Left renal cortex interstitium (tissue), 4 donors: ENCODE measurements at places on chromosomes 16 and 17.

- no peak for DNase-seq
Observed at GRCh38 chr17:57439651-57440050, 183.3 kb downstream of the MSI2 start.

- DNase-seq = no peak
Observed at GRCh38 chr17:11240841-11241610, at the start of gene SHISA6. Gene SHISA6 (plus strand): TSS chr17:11241213.

DNA sequence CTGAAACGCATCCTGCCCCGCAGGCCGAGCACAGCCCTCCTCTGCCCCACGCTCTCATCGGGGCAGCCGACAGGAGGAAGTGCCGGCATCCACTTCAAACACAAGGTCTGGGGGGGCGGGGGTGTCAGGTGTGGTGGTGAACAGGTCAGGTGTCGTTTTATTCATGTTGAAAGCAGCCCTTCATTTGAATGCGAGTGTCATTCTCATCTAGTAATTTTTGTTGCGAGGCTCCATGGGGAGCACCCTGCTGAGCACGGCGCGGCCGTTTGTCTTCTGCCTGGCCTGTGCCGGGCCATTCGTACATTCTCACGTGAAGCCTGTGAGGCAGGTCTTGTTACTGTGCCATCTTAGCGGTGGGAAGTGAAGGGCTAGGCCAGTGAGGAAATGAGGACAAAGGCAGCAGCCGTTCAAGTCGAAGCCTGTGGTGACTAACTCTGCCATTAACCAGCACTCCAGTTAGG, 1.9 kb downstream of the ACSF3 start:
- no peak for DNase-seq

DNA sequence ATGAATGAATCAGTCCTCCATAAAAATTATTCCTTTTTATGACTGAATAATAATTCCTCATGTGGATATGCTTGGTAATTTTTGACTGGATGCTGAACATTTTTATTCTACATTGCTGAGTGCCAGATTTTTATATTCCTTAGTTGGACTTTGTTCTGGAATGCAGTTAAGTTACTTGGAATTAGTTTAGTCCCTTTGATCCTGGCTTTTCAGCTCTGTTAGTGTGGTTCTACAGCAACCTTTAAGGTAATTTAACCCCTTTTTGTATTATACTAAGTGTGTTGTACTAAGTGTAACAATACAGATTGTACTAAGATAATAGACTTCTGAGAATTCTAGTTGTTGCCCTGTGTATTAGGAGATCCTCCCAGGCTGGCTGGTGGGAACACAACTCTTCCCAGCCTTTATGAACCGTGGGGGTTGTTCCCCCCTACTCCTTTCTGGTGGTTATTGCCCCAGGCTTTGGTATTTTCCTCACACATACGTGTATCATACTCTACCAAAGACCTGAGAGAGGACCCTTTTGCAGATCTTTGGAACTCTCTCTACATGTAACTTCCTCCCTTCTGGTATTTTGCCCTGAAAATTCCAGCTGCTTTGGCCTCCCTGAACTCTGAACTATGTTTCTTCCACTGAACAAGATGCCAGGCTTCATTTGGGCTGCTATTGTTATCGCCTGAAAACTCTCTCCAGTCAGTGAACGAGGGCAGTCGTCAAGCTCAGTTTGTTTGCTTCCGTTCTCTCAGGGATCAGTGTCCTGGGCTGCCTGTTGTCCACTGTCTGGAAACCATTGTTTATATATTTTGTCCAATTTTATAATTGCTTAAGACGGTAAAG, 30.5 kb downstream of the TANGO6 start:
- no peak for DNase-seq

DNA sequence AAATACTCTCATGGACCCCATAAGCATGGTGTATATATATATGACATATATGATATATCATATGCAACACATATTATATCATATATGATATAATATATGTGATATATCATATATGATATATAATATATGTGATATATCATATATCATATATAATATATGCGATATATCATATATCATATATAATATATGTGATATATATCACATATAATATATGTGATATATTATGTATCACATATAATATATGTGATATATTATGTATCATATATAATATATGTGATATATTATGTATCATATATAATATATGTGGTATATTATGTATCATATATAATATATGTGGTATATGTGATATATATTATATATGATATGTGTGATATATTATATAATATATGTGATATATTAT, 21.9 kb upstream of the MAPK3 start:
- no peak for DNase-seq

DNA sequence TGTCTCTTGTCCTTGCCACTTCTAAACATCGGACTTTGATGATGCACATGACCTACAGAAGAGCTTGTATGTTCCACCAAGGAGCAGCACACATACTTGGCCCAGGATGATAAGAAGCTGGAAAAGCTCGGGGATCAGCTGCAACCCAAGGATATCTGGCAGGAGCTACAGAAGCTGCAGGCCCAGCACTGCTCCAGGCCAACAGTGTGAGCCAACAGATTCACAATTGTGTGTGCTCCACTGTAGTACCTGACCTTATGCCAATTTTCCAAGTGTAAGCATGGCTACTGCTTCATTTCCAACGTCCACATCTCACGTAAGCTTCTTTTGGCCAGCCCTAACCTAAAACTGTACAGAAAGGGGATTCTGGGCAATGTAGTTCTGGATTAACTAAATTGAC, 83.4 kb downstream of the COX10 start:
- DNase-seq = no peak

DNA sequence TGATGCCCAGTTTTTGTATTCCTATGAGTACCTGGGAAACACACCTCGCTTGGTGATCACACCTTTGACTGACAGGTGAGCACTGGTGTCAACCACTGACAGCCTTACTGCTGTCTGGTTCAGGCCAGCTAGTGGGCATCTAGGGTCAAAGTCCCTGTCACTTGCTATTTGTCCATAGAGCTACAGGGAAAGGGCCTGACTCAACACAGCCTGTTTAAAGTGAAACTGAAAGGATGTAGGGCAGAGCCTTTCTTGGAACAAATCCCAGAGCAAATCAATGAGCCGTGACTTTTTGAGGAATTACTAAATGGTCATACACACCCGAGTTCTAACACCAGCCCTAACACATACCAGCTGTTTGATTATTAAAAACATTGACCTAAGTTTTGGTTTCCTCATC, 106.8 kb downstream of the DNAH9 start:
- peak; percentile 20 for DNase-seq

GRCh38 chr17:59365383-59365981, 34.0 kb downstream of the YPEL2 start:
- DNase-seq = no peak

DNA sequence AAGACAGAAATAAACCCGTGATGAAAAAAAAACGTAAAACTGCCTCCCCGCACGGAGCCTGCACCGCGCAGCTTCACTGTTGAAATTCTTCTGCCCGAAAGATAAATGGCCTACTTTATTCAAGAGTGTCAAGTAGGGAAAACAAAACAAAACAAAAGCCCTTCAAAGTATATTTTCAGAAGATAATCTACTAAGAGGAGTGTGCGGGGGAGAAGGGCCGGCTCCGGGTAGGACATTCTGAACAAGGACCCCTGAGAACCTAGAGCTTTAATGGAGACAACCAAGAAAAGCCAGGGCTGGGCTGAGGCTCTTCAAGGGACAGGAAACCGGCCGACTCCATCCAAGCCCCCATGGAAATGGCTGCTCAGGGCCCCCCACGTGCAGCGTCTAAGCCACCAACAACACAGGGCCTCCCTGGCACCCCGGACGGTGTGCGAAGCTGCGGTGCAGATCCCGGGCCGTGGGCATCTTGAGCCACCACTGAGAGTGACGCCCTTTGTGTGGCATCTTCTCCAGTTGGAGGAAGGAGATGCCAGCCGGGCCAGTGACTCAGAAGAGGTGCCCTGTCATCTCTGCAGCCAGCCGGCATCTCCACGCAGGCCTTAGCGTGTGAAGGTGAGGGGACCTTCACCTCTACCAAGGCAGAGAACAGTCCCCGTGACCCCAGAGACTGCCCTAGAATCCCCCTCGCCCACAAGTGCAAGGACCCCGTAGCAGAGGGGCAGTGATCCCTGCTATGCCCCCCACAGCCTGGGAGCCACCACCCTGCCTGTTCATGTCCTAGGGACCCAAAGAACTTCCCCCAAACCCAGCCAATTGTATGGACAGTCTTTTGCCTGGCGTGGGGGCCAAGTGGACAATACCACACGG, 250.8 kb downstream of the C16orf95 start:
- no peak for DNase-seq

DNA sequence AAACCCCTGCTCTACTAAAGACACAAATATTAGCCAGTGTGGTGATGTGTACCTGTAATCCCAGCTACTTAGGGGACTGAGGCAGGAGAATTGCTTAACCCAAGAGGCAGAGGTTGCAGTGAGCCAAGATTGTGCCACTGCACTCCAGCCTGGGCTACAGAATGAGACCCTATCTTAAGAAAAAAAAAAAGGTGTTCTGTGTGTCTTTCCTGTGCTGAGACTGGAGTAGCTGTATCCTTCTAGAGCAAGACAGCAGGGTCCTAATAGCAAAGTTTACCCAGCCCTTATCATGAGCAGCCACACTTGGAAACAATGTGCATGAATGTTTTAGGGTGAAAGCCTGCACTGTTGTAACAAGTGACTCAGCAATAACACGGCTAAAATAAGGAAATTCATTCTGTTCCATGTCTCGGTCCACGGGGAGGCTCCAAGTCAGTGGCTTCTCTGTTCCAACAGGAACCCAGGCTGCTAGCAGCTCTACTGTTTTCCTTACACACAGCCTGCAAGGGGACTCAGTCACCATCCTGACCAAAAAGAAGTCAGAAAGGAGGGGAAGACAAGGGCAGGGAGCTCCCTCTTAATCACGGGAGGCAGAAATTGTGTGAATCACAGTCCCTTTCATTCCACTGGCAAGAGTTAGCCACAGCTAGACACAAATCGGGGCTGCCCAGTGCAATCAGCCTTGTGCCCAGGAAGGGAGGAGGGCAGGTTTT, 7.1 kb upstream of the SLC5A11 start:
- no peak for DNase-seq

DNA sequence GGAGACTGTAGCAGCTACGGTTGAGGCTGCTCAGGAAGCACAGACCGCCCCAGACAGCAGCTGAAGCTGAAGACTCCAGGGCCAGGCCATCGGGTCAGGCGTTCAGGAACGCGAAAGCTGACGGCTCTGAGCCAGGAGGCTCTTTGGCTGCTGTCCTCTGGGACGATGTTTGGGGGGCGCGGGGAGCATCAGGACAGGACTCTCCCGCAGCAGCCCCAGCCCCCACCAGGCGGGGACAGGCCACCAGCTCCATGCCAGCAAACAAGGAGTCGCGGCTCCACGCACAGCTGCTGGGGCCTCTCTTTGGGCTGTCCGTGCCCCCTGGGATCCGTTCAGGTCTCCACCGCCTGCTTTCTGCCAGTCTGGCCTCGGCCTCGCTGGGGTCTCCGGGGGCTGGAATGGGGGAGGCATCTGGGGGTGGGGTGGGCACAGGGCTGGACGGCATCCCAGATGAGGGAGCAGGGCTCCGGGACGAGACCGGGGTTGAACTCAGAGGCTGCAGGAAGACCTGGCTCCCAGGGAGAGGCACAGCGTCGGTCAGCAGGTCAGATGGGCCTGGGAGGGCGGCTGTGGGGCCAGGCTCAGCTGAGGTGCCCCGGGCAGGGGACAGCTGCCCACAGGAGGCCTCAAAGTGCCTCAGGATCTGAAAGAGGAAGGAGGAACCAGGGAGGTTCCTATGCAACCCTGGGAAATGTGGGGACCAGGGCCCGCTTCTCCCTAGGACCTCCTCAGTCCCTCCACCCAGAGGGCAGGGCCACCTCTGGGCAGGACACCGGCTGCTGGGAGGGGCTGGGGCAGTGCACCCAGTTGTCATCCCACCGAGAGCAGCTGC, 6.3 kb upstream of the CEP131 start:
- no peak for DNase-seq

- no peak for DNase-seq
Observed at GRCh38 chr16:2343211-2343610, 2.7 kb upstream of the ABCA3 start.

DNA sequence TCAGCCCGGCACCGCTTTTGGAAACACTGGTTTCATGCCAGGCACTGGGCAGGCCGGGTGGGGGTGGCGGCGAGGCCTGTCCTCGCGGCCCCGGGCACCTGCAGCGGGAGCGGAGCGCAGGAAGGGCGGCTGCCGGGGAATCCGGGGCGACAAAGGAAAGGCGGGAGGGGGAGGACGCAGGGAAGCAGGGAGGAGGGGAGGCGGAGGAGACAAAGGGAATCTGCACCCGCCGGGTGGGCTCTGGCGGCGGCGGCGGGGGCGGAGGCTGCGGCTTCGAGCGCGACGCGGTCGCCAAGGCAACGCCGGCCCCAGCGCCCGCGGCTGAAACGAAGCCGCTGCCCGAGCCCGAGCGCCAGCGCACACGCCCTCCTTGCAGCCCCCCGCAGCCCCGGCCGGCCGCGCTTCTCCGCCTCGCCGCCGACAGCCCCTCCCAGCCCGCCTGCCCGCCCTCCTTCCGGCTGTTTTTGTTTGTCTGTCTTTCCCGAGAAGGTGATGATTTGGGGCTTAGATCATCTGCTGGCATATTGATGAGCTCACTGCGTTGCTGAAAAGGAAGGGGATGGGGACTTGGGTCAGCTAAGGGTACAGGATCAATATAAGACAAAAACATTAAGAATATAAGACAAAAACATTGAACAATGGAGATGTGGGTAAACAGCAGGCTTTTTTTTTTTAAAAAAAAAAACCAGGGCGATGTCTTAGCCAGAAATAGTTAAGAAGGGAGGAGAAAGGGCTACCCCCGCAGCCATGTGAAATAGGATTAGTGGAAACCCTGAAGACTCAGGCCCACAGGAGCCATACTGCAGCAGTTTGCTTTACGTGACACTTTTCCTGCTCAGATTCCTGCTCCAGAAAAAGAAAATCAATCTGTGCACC, 32.7 kb downstream of the CDK5R1 start:
- DNase-seq = peak; percentile 39

- DNase-seq = no peak
Observed at GRCh38 chr16:59690216-59690615, 956.1 kb upstream of the GOT2 start.

DNA sequence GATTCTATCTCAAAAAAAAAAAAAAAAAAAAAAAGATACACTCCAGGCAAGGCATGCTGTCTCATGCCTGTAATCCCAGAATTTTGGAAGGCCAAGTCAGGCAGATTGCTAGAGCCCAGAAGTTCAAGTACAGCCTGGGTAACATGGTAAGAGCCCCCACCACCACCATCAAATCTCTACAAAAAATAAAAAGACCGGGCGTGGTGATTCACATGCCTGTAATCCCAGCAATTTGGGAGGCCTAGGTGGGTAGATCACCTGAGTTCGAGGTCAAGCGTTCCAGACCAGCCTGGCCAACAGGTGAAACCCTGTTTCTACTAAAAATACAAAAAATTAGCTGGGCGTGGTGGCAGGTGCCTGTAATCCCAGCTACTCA, 1.8 kb upstream of the ACLY start:
- DNase-seq = no peak

GRCh38 chr17:68498479-68499326, 13.5 kb upstream of the PRKAR1A start:
- DNase-seq = no peak

DNA sequence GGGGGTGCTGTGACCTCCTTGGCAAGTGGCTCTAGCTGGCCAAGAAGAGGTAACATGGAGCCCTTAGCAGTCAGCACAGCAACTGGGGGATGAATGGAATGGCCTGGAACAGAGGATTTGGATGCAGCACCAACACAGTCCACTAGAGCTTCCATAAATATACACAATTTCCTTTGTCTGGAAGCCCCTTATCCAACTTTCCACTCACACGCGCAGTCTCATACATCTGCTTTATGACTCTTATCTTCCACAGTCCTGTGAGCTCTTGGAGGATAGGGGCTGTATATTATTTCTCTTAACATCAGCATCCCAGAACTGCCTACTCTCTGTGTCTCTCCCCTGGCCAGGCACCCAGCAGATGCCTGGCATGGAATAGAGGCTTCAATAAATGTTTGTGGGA, 235.6 kb upstream of the MAF start:
- no peak for DNase-seq

- no peak for DNase-seq
Observed at GRCh38 chr16:3716831-3717234, 491 bp downstream of the TRAP1 start.
